ENCODE measurements at places on chromosomes 1 and 21.

- no peak for DNase-seq
These were observed 14.2 kb upstream of the SLC44A3 start for GRCh38 chr1:94805912-94806311.

DNA sequence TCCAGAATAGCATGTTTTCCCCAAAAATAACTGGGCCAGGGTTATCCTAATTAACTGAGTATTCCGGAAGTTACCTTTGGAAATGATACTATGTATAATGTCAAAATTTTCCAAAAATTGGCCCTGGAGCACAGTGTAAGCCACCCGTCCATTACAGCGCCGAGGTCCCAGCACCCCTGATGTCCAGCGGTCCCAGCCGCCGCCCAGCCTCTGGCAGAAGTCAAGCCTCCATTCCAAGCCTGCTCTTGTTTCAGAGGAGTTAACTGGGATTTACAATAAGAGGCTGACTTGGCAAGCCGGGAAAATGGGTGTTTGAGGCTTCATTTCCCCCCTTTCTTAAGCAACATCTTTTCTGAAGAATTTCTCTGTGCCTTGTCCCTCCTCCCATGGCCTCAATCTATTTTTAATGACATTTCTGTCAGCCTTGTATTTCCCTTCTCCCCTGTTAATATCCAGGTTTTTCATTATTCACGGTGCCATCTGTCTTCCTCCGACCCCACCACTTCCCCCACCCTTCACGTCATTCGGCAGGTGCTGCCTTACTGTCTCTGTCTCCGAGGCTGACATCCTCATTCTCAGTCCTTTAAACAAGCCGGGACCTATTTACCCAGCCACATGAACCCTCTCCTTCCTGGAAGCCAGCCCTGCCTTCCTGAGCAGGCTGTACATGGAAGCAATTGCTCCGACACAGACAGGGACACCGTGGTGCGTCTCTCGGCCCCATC lies 490.9 kb downstream of the NPHP4 start:
- no peak for DNase-seq

GRCh38 chr1:147892731-147893214 lies 9.8 kb upstream of the GJA8 start:
- no peak for DNase-seq

DNA sequence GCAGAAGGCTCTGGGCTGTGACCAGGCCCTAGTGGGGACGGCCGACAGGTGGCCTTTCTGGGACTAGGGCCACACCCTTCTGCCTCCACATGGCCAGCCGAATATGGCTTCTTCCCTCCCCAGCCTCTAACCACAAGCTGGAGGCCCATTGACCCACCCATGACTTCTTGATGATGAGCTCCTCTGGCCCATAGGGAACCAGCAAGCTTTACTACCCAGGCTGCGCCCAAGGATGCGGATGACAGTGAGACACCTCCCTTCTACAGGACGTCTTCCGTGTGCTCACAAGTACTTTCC lies 41.0 kb downstream of the LDLRAD2 start:
- no peak for DNase-seq

GRCh38 chr1:209341146-209341545 lies 242.4 kb upstream of the CAMK1G start:
- DNase-seq = no peak

- no peak for DNase-seq
These were observed 357.0 kb upstream of the PTBP2 start for GRCh38 chr1:96364576-96364975.

GRCh38 chr1:5645929-5646328 lies 346.3 kb downstream of the NPHP4 start:
- DNase-seq = no peak

DNA sequence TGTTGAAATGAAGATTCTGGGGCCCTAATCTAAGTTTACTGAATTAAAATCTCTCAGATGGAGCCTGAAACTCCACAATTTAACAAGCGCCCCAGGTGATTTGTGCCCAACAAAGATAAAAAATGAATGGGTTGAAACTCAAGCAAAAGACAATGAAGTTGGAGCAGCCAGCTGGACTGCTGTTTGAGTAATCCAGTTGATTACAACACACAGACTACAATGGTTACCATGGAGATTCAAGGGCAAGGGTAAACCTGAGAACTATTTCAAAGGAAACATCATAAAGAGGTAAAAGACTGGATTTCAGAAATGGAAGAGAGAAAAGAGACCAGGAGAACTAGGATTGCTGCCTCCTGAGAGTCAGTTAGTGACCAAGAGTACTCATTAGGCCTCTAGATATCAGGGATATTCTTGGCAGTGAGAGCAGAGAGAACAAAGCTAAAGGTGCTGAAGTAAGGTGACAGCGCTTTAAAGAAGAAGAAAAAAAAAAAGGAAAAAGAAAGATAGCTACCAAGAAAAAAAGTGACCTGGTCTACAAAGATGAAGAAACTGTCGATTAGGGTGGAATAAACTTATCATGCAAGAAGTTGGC lies 44.5 kb downstream of the LRRC53 start:
- no peak for DNase-seq

DNA sequence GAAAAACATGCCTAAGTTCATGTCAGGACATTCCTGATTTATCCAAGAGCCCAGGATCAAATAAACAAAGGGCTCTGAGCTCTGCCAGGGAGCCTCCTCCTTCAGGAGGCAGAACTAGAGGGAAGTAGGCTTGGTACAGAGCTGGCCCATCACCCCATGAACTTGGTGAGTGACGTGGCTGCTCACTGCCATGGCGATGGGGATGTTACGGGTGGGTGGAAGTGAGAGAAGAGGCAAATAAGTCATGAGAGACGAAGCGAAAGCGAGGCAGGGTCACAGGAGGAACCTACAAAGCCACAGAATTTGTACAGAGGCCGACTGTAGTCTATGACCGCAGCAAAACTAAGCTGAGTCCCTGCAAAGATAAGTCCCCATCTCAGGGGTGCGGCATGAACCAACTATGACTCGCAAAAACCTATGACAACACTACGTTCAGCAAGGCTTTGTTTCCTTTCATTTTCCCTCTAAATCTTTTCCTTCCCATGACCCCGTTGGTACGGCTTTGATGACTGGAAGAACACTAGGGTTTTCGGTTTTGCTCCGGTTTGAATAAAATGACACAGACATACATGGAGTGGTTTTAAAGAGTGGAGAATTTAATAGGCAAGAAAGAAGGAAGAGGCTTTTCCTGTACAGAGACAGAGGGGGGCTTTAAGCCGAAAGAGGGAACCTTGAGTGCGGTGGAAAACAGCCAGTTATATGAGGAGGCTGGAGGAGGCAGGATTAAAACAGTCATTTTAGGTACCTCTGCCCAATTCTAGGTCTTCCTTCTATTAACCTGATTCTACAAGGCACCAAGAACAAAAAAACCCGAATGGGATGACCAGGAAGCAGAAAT lies 74.1 kb downstream of the CD46 start:
- peak; percentile 54 for DNase-seq

All from activated CD8-positive, alpha-beta memory T cell treated with anti-CD3 and anti-CD28 coated beads for 1 hour (primary cell).